NCI-H2081 treated with DMSO at 0.1 percent for 48 hours (cell line): ENCODE measurements at places on chromosomes 6 and 20.

DNA sequence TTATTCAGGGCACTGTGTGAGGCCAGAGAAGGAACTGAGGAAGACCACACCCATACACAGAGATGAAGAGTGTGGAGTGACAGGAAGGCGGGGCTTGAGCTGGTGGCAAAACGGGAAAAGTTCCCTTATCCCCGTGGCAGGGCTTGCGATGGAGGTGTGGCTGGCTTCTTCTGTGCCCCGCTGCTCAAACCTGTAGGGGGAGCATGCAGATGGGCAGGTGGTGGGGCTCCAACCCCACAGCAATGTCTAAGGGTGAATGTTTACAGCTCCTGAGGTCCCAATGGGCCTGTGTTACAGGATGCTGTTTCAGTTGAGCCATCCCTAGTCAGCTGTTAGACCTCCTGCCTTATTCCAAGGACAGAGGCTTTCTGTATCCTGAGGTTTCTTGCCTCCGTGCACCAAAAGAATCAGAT is 105.9 kb downstream of the LY86 start:
- no peak for DNase-seq

DNA sequence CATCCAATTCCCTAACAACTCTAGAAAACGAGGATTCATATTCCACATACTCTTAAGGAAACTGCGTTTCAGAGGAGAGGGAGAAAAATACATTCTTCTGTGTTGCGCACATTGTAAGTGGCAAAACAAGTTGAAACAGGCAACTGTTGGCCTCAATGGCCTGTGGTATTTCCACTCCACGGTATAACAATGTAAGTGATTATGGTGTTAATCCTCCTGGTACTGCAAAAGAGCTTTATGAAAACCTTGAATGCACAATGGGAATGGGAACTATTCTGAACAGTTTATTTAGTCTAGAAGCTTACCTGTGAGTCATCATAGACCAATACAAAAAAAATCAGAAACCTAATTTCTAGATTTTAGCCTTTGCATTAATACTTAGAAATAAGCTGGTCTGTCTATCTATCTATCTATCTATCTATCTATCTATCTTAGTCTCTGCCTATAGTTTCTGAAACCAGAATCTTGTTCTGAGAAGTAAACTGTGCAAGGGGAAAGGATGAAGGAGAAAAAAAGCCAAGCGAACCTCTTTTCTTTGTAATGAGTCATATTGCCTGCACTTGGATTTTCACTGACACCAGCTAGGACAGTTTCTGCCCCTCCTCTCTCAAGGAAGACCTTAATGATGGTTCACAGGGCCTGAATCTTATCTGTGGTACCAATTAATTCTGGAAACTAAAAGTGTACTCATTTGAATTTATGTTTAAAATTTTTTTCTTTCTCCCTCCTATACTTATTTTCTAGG is 101.5 kb downstream of the RNF144B start:
- DNase-seq = no peak

- no peak for DNase-seq
Measured at GRCh38 chr6:113363048-113363798, 493.9 kb upstream of the MARCKS start.

DNA sequence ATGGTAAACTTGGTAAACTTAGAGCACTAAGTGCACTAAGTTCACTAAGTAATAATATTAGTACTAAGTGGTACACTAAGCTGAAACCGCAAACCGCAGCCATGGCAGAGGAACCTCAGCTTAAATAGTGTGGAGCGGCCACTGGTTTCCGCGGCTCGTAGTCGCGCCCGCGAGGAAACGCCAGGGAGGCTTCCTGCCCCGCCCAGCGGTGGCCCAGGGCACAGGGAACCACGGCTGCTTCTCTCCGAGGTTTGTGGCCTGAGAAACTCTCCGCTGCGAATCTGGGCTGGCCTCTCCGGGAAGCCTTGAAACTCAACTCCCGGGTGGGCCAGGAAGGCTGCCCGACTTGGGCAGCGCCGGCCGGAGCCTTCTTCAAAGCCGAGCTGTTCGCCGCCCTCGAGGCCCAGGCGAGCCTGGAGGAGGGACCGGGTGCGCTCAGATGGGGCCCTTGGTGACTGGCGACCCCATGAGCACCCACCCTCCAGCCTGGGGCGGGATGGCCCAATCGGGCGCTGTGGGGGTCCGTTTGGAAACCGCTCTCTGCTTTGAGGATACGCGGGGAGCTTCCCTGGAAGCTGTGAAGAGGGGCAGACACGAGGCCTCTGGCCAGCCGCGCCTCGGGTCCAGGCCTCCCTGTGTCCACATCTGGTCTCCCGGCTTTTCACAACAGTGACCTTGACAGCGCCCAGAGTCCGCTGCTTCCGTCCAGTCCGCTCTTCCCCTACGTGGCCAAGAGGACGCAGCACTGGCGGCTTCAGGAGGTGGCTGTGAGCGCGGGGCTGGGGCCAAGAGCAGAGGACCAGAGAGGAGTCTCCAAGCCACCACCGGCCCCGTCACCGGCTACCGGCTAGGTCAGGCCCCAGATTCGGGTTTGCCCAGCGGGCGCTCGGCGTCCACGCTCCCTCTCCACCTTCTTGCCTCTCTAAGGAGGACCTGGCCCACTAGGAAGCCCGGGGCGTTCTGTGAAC is 25.4 kb upstream of the HLA-E start:
- DNase-seq = no peak
